GM23248 (cell line): ENCODE measurements at places on chromosomes 2 and 18. TPM values are rescaled to one million over a fixed set of nuclear protein-coding genes. Genes with fewer than 3 reads are reported as not detected.
A peak's percentile ranks its signal among the peaks of the same experiment; 100 is the strongest.

DNA sequence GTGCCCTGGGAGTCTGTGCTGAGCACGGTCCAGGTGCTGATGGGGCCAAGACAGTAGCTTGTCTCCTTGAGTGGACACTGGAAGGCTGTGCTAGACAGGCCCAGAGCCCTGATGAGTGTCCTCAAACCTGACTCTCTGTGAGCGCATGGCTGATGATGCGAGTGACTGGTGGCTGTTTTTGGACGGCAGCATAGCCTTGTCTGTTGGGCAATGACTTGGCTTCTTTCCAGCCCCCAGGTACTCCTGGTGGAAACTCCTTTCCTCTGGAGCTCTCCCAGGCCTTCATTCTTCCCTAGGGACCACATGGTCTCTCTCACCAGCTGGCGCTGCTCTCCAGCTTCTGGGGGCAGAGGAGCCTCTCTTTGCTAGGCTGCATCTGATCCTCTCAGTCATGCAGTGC, 207.6 kb upstream of the SMIM21 start:
- no peak for DNase-seq

DNA sequence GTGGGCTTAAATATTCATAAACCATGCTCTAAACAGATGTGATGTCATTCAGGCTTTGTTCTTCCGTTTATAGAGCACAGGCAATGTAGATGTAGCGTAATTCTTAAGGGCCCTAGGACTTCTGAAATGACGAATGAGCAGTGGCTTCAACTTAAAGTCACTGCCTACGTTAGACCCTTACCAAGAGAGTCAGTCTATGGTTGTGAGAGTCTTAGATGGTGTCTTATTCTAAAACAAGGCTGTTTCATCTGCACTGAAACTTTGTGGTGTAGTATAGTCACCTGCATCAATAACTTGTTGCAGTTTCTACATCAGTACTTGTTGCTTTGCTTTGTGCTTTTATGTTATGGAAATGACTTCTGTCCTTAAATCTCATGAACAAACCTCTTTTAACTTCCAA, 56.0 kb downstream of the PIK3C3 start:
- no peak for DNase-seq

GRCh38 chr18:50928551-50928950, 39.3 kb upstream of the ELAC1 start:
- DNase-seq: peak; percentile 5

IL1R2 gene
- total RNA-seq: 0.22 TPM in 1 of 2 replicates, not detected in the other

DNA sequence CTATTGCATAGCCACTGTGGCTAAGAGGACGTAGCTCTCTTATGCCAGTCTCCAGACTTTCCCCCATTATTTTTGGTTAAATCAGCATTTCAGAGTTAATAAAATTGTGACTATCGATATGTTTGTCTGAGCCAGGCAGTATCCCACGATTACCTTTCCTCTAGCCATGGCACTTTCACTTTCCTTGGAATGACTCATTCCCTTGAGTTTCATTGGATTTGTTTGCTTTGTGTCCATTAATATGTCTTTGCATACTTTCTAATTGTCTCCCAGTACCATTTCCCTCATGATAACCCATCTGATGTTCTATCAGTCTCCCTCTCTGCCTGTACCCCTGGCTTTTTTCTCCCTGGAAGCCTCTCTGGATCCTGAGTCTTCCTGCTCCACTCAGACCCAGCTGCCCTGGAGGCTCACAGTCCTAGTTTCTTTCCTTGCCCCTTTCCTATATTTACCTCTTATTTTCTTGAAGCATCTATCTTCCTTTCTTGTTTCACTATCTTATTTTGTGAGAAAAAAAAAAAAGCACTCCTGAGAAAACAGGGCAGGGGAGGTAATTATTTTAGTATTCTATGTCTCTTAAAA, 126.1 kb downstream of the MTX2 start:
- DNase-seq: no peak

DNA sequence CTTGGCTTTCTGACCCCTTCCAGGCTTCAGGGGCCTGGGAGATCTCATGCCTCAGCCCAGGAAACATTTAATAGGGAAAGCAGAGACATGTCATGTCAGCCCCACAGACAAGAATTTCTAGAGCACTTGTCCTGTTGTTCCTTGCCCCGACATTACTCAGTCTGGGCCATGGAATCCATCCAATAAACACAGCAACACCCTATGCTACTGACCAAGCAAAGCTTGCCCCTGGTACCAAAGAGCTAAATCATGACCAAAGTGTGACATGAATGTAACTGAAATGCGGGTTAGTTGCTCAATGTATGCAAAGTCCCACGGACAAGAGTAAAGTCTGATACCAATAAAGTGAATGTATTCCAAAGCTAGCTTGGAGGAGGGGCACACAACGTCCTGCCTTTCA, 35.1 kb downstream of the EHD3 start:
- peak; percentile 40 for DNase-seq

DNA sequence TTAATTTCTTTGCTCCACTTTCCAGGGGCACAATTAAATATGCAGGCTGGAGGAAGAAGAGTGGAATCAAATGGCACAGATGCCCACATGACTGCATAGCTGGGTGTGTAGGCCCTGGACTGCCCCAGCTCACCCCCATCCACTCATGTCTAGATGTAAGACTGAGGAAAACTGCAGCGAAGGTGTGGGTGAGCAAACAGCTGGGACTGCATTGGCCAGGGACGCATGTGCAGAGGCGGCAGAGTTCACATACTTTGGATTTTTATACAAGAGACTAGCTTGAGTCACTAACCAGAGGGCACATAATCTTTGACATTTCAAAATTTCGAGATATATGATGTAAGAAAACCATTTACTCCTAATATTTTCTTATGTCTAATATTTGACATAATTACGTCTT, 60.1 kb downstream of the SPIRE1 start:
- peak; percentile 95 for DNase-seq

LRRC30 gene
- not detected in 2 replicates for total RNA-seq

RRM2 gene
- 17.6 and 23.5 TPM in 2 replicates for total RNA-seq

GRCh38 chr18:68721681-68722583, 7.0 kb upstream of the TMX3 start:
- DNase-seq: peak; percentile 56

DNA sequence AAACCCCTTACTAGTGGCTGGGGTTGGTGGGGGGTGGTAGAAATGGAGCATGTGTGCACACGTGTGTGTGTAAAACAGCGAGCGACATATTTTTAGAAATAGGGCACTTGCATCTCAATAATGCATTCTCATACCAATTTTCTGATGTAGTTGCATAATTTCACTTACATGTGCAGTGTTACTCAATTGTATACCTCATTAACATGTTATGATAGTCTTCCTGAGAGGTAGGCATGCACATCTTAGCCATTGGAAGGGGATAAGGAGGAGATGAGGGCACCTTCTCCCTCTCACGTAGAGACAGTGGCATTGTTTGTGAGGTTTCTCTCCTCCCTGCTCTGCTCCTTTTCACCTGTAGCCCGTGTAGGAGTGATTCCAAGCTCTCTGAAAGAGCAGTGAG, 44.6 kb upstream of the RND3 start:
- no peak for DNase-seq

GRCh38 chr18:2641638-2642037, 13.9 kb upstream of the SMCHD1 start:
- peak; percentile 37 for DNase-seq

- DNase-seq: no peak
These were observed 1706.6 kb upstream of the CELF4 start for GRCh38 chr18:39272230-39272629.

- DNase-seq: peak; percentile 45
These were observed 24.7 kb upstream of the NMUR1 start for GRCh38 chr2:231554748-231555545.

RAX gene
- not detected in 2 replicates for total RNA-seq

DNA sequence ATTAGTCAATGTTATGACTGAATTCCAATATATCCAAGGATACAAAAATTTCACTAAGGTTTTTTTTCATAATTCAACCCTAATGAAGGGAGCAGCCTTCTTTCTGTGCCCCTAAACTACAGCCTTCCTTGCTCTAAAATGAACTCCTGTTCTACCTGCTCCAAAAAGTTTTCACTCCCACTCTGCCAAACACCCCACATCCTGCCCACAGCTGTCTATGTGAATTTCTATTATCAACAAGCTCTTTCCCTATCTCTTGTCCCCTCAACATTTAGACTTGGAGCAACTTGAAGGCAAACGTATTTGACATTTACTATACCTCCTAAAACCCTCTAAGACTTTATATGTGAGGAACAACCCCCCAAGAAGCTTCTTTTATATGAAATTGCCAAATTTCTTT, 2.5 kb downstream of the STAT4 start:
- no peak for DNase-seq

DNA sequence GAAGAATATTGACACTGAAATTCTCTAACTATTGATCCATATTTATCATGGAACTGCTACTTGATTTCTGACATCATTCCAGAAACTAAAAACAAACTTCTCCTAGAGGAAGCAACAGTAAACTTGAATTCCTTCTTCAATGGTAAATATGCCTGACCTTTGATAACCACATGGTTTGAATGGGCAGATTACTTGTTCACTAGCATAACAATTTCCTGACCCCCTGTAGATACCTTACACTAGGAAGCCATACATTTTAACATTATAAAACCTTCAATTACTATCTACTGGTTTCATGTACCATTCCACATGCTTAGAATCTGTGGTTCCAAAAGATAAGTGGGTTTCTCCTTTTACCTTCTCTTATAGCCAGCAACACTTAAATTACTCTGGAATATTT, 36.5 kb upstream of the DSG1 start:
- no peak for DNase-seq

- DNase-seq: no peak
These were observed 81.2 kb downstream of the ARL4C start for GRCh38 chr2:234415706-234416105.

GRCh38 chr2:42050703-42051542, 3.1 kb downstream of the PKDCC start:
- peak; percentile 30 for DNase-seq

- DNase-seq: no peak
These were observed 36.0 kb downstream of the CSRNP3 start for GRCh38 chr2:165505514-165505913.

- DNase-seq: peak; percentile 71
These were observed 92.4 kb downstream of the DYSF start for GRCh38 chr2:71545572-71546274.

DNA sequence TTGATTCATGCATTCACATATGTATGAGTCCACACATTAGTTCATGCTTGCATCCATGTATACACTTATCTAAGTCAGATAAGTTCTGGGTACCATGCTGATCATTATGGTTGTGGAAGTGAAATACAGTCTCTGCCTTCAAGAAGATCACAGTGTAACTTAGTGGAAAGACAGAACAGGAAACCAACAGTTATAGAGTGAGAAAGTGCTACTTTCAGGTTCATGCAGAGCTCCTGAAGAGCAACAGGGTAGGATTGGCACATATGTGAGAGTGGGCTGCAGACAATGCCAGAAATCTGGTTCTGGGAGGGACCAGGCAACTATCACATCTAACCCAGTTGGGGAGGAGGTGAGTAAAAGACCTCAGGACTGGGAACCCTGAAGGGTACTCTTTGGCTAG, 35.4 kb upstream of the PGAP1 start:
- DNase-seq: no peak

DNA sequence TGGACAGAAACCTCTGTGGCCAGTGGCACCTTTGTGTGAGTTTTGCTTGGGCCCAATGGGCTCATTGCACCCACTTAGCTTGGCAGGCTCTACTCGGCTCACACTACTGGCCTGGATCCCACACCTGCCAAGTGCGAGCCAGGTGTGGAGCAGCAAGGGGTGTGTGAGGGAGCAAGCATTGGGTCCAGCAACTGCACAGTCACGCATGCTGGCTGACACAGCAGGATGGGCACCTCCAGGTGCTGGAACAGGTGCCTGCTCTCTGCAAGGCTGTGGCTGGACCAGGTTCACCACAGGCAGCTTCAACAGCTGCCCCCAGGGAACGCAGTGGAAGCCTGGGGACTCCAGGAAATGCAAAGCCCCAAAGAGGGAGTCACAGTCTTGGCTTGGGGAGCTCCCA, 94.2 kb downstream of the DOK6 start:
- DNase-seq: no peak

- DNase-seq: no peak
These were observed 29.8 kb upstream of the KDM3A start for GRCh38 chr2:86411396-86411795.

- DNase-seq: no peak
These were observed 10.7 kb upstream of the ANO7 start for GRCh38 chr2:241177526-241178334.

DNAH7 gene
- total RNA-seq: 0.43 and 0.89 TPM in 2 replicates

DNA sequence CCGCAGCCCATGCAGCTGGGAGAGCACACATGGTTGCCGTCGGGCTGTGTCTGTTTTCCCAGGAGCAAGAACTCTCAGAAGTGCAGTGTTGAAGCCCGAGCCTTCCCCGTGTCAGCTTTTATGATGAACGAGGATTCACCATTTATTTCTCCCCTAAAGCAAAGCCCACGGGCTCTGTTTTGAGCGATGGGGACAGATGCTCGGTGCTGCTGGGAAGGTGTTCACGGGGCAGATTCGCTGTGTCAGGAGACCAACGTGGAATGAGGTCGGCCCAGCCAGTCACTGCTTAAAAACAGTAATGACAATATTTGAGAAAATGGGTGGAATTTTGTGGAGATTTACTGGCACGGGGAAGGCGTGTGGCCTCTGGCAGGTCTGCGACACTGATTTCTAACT, 43.9 kb downstream of the NFATC1 start:
- no peak for DNase-seq

DNA sequence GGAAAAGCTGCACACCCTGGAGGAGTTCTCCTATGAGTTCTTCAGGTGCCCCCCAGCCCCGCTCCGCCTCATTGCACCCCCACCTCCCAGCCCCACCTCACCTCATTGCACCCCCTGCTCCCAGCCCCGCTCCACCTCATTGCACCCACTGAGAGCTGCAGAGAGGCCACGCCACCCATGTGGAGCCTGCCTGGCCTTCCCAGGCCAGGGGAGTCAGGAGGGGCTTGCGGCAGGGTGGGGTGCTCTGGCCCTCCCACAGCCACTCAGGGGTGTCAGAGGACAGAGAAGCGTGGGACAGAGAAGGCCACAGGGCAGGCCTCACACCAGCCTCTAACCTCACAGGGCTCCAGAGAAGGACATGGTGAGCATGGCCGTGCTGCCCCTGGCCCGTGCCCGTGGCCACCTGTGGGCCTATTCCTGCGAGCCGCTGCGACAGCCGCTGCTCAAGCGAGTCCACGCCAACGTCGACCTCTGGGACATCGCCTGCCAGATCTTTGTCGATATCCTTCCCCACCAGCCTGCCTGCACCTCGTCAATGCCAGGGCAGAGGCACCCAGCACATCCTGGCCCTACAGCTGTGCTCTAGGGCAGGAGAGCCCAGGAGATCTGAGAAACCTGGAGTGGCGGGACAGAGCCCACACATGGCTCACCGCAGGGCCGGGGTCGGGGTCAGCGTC, 15.0 kb upstream of the GPR17 start:
- DNase-seq: no peak

GRCh38 chr2:64711252-64711800, 57.6 kb upstream of the SERTAD2 start:
- DNase-seq: no peak

TMSB10 gene
- 3,621 and 4,663 TPM in 2 replicates for total RNA-seq
